ENCODE measurements at places on chromosomes 2 and 18. TPM values are rescaled to one million over a fixed set of nuclear protein-coding genes. Genes with fewer than 3 reads are reported as not detected.

DNA sequence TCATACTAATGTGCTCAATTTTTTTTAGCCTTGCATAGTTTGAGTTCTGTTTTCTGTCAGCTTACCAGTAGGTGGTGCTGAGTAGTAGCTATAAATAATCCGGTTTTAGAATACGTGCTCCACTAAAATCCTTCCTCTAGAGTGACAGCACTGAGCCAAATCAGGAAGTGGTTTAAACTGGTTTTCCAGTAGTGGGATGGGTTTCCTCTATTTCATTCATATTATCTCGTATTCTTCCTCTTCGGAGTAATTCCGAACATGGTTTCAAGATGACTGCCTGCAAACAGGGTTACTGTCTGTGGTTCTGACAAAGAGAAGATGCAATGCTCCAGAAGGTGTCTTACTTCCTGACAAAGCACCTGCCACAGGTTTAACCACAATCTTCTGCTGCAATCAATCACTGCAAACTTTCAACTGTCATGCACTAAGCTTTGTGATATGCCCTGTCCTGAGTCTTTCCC, 496.9 kb upstream of the VRK2 start:
- DNase-seq: no peak

DNA sequence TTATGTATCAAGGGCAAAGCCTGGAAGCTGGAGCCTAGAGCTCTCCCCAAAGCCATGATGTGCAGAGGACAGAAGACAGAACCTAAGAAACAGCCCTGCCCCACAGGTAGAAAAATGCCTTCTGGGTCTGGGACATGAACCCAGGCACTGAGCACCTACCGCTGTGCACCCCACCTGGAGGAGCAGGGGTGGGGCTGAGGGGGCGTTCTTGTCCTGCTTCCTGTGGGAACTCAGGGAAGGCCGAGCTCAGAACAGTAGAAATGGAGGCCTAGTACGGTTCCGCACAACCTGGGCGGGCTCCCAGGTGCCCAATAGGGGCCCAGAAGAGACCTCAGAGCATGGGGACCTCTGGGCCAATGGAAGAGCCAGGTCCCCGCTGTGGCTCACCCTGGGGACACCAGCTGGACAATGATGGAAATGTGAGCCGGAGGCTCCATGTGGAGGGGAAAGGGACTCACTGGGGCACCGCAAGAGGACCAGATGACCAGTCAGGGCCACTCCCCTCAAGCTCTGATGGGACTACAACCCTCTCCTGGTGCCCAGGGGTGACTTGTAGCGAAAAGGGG, 3.2 kb downstream of the CRACDL start:
- no peak for DNase-seq

MEIS1 gene
- total RNA-seq: 11.8 TPM

IL1F10 gene
- not detected for total RNA-seq

DES gene
- total RNA-seq: not detected
